Glutamatergic neuron (in vitro differentiated cells): ENCODE measurements at places on chromosomes 13 and 19. TPM values are rescaled to one million over a fixed set of nuclear protein-coding genes. Genes with fewer than 3 reads are reported as not detected.
A peak's percentile ranks its signal among the peaks of the same experiment; 100 is the strongest.

FGF22 gene
- total RNA-seq, result 1.5 TPM

ZAR1L gene
- not detected for total RNA-seq

- DNase-seq, result no peak
Observed at GRCh38 chr13:58706421-58706820, 1074.9 kb downstream of the PCDH17 start.

DNA sequence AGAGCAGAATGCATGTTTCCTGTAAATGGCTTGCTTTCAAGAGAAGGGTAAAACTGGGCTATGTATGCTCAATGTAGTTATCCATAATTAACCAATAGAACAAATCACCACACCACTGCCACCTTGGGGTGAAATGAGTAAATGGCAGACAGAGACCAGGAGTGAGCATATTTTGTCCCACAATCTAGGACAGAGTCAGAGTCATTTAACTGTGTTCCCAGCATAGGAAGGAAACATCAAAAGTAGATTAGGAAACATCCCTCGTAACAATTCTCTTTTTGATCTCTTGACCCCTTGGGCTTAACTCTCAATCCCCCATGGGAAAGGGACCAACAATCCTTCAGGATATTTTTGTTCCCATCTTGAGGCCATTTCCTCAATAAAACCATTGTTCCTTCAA, 224.8 kb downstream of the NHLRC3 start:
- peak; percentile 55 for DNase-seq

- DNase-seq, result no peak
Observed at GRCh38 chr13:45717349-45717748, 15.2 kb downstream of the CBY2 start.

DNA sequence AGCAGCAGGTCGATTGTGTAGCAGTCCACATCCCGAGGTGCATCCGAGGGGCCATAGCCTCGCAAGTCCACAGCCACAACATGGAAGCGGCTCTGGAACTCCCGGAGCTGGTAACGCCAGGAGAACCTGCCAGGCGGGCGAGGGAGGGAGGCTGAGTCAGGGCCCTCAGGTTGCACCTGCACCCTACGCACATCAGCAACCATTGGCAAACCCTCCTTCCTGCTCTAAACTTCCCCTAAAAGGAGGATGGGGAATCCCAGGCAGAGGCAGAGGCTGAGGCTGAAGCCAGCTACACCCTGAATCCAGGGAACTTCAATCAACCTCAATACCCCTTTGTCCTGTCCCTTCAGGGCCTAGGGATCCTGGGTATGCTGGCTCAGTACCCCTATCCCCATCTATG, 977 bp downstream of the EPHX3 start:
- DNase-seq, result no peak
